ENCODE measurements at places on chromosomes 5 and 9.
A peak's percentile ranks its signal among the peaks of the same experiment; 100 is the strongest.

DNA sequence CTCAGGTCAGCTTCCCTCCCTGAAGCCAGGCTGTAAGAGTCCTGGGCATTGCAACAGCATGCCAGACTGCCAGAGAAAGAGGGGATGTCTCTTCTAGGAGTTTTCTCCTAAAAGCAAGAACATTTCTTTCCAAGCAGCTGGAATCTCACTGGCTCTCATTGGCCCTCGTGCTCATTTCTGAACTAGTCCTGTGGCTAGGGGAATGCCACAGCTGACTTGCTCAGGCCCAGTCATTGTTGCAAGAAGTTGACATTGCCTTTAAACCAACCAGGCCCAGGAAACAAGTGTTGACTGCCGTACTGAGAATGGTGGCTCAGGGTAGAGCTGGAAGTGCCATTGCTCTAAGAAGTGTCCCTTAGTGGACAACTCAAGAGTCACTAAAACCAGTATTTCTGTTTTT lies 15.0 kb upstream of the CEP120 start:
- DNase-seq = peak; percentile 38

GRCh38 chr5:153030755-153031725 lies 459.4 kb upstream of the GRIA1 start:
- DNase-seq = no peak

GRCh38 chr5:34817558-34818351 lies 21.2 kb upstream of the TTC23L start:
- no peak for DNase-seq

GRCh38 chr9:138117101-138117750 lies 239.6 kb downstream of the CACNA1B start:
- DNase-seq = no peak

- no peak for DNase-seq
Observed at GRCh38 chr5:51188001-51188591, 195.2 kb upstream of the ISL1 start.

GRCh38 chr9:13279284-13280141 lies at the start of gene MPDZ:
Gene MPDZ, minus strand, starts transcription at chr9:13279692. Its CDS starts 29,377 bp downstream, at chr9:13250315.
- no peak for DNase-seq

DNA sequence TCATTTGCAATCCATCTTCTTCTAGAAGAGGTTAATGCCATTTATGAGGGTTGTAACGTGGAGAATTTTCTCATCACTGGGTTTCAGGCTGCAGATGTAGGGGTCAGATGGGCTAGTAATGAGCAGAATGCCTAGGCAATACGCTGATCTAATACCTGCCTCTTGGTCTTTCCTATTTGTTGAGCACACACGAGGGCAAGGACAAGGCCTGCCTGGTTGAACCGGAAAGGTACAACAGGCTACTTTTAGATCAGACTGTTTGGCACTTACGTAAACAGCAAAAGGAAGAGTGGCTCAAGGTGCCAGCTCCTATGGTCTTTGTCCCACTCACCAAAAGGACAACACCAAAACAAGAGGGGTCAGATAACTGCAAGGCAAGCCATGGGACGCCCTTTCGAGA lies 24.0 kb upstream of the GNE start:
- no peak for DNase-seq

DNA sequence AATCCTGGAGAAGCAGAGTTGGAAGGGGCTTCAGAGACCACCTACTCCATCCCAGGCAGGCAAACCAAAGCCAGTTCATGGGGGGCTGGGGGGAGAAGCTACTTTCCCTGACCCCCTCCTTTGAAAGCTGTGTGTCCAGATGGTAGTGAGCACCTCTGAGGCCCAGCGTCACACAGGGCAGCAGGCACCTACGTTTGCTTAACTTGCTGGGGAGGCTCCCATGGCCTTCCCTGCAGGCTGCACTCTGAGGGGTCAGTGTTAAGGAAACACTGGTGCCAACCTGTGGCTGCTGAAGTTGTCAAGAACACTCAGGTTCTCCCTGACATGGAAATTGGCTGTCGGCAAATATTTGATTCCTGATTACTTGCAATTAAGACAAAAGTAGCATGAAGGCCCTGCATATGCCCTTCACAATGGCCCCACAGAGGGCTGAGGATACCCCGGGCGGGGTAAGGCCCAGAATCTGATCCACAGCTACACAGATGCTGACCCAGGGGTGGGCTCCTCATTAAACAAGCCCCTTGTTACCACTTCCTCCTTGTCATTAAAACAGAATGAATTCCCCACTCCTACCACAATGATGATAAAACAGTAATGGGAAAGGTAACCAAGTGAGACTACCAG lies 208.5 kb downstream of the FSTL4 start:
- no peak for DNase-seq

DNA sequence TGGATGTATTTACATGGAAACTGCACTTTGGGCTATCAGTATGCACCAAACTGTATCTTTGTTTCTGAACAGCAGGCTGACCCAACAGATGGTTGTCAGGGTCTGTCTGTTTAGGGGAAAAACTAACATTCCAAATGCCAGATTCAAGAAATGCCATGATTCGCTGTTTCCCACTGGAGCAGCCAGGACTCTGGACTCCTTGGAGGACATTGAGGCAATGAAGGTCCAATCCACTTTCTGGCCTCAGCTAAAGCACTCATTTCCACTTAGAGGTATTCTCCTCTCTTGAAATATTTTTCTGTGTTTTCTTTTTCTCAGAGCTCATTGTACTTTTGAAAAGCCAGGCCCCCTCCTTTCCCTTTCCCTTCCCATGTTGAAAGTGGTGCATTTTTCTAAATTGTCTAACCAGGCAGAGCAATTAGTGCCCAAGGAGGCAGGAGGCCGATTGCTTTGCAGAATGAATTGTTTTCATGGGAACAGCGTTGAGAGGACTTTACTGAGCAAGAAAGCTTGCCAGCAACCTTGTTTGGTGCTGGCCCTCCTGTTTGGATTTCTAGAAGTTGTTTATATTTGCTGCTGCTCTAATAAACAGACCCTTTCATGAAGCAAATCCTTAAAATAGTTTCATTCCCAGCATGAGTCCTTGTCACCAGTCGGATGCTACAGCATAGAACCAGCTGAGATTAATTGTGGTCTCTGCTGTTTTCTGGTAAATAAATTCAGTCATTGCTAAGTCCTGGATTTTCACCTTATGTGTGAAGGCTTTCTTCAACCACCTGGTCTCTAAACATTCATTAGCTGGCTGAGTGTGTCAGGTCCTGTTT lies 132.8 kb upstream of the TAF11L2 start:
- DNase-seq = no peak

DNA sequence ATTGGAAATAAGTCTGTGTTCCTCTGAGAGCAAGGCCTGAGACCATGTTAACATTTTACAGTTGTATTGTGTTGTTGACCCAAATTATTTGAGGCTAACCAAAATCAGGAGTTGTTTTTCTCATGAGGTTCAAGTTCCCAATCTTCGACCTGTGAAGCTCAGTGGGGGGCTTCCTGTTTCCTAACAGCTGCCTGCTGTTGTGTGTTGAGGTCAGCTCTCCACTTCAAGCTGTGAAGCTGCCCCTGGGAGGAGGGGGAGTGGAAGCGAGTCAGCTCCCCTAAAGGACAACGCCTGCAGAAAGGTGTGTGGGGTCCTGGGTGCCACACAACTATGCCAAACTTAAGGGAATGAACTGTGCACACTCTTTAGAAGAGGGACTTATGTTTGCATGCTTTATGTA lies 295.5 kb downstream of the IRX1 start:
- DNase-seq = no peak

GRCh38 chr9:80085668-80086067 lies 513.9 kb downstream of the TLE4 start:
- no peak for DNase-seq

GRCh38 chr5:61052882-61053281 lies 107.9 kb downstream of the NDUFAF2 start:
- DNase-seq = no peak

- DNase-seq = no peak
Observed at GRCh38 chr5:112533362-112533761, 114.3 kb upstream of the EPB41L4A start.

DNA sequence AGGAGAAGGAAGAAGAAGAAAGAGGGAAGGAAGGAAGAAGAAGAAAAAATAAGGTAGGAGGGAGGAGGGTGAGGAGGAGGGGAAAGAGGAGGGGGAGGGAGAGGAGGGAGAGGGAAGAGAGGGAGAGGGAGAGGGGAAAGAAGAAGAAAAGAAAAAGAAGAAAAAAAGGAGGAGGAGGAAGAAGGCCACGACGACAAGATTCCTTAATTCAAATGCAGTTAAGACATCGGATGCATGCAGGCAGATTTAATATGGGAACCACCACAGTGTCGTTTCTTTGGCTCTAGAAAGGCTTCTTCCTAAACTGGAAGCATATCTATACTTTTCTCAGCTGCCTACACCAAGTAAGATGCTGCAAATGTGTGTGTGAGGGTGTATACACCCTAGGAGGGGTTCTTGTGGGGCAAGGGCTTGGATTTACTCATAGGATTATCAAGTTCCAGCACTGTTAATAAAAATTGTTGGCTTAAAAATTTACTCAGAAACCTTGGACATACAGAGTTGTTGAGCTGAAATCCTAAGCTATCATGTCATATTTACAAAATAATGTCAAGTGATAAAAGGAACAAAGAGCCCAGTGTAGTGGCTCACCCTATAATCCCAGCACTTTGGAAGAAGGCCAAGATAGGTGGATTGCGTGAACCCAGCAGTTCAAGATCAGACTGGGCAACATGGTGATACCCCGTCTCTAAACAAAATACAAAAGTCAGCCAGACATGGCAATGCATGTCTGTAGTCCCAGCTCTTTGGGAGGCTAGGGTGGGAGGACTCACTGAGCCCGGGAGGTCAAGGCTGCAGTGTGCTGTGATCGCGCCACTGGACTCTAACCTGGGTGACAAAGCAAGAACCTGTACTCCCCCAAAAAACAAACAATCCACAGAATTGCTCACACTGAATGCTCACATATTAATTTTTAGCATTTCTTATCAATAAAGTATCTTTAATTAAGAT lies 108.5 kb downstream of the UBAP2 start:
- no peak for DNase-seq

DNA sequence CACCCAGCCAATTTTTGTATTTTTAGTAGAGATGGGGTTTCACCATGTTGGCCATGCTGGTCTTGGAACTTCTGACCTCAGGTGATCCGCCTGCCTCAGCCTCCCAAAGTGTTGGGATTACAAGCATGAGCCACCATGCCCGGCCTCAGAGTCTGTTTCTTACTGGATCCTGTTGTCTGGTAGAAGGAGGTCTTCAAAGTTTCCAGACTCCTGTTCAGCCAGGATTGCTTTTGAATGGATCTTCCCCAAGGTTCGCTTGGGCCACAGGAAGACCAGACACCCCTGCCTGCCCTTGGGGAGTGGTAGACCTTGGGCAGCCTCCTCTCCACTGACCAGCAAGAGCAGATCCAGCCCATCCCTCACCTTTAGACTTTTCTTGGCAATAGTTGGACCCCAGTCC lies 7.6 kb upstream of the LCN2 start:
- DNase-seq = no peak

- DNase-seq = no peak
Observed at GRCh38 chr5:55763746-55764420, 26.0 kb downstream of the DDX4 start.

- DNase-seq = no peak
Observed at GRCh38 chr5:85488295-85488694, 1103.6 kb upstream of the EDIL3 start.

- DNase-seq = no peak
Observed at GRCh38 chr5:145853781-145854376, 18.7 kb upstream of the PRELID2 start.

DNA sequence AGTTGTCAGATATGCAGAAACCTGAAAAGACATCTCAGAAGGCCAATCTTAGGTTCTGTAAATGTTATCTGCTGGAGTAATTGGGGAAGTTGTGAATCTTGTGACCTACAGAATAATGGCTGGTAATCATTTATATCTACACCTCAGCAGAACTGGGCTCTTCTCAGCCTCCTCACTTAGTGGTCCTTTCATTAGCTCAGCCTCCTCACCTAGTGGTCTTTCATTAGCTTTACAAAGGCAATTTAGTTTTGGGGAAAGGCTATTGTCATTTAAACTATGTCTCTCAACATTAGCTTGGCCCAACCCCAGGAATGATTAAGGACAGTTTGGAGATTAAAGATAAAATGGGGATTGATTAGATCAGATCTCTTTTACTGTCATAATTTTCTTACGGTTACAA lies 284.2 kb upstream of the SGCD start:
- DNase-seq = no peak

DNA sequence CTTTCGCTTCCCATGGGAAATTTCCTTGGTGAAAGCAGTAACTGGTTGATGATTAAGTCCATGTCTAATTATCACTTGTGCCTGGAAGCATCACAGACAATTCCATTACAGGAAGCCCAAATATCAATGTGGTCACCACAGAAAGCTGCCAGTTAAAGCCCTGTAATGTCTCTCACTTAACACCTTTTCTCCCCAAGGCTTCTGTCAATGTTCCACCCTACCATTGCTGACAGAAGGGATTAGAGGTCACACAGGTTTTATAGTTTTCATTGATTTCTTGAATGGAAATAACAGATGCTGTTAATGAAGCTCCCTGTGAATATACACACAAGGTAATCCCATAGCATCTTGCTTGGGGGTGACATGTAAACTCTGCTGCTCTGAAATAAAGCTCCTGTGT lies 279.2 kb downstream of the COX7C start:
- DNase-seq = no peak

DNA sequence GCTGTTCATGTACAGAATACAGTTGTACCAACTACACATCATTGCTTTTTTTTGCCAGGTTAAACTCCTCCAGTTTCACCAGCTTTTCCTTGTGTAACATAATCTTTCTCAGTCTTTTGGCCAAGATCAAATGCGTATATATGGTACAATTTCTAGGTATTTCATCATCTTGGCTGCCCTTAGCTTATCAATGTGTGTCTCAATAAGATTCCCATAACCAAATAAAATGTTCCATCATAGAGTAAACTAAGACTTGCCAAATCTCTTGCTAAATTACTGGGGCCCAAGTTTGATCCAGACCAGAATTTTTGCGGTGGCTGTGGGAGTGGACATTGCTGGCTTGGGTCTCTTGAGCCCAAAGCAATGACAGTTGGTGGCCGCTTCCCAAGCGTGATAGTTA lies 24.3 kb upstream of the ERBIN start:
- no peak for DNase-seq

DNA sequence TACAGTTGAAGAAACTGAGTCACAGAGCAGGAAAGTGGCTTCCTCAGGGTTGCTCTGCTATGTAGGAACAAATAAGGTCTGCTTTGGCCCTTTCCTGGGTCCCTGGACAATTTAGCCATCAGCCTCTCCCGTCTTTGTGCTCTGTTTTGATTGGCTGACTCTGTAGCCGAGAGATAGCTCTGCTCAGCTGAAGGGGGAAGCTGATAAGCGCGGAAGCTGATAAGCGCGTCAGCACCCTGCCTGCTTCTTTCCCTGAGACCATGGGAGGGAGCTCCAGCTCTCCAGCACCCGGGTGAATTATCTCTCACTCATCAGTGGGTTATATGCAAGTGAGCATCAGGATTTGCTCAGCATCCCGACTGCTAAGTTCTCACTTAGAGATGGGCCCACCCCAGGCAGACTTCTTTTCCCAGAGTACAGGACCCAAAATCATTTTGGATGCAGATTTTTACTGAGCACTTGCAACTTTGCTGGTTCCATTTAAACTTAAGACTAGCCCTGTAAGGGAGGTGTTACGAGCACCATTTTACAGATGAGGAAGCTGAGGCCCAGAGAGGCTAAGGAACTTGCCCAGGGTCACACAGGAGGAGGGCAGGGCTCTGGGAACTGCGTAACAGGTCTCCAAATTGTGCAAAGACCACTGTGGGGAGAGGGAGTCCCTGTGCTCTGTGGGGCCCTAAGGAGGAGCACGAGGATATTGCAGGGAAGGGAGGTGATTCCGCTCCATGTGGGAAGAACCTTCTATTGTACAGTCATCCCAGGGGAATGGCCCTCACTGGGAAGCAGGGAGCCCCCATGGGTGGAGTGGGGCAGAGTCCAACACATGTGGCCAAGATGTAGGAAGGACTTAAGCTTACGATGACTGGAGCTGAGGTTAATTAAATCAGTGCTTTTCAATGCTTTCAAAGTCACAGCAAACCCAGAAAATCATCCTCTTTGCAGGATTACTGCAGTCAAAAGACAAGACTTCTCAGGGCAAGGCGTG lies 83.7 kb upstream of the ORM1 start:
- no peak for DNase-seq

Data from stimulated activated CD4-positive, alpha-beta T cell treated with anti-CD3 and anti-CD28 coated beads, Interleukin-4, amount 100 ng/mL, for 48 hours (primary cell).